Amygdala (tissue), 56 donors: ENCODE measurements at places on chromosomes 7 and 10.
A peak's percentile ranks its signal among the peaks of the same experiment; 100 is the strongest.

DNA sequence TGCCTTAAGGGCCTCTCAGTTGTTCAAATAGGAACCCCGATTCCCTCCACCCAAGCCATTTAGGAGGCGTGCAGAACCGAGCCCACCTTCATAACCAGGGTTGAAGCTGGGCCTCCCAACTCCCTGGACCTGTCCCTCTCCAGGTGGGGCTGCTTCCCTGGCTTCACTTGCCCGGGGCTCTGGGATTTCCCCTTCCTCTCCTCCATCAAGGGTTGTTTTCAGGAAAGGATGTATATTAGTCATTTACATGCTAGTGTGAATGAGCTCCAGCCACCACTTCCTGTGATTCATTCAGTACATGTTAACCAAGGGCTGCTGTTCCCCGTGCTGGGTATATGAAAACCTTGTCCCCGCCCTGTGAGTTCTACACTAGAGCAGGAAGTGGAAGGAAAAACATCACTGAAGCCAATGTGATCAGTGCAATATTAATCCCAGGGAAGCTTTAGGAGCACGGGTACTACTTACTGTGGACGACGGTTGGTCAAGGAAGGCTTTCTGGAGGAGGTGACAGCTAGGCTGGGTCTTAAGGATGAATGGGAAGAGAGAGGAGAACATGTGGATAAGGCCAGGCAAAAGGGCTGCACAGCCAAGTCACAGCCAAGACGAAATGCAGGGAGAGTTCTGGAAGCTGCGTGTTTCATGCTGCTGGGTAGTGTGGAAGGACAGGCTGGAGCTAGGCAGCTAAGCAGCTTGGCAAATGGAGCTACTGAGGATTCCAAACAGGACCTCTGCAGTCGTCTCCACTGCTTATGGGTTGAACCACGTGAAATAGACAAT, 150.1 kb upstream of the SHH start:
- DNase-seq, result no peak

- DNase-seq, result no peak
Measured at GRCh38 chr10:117264782-117265181, 23.9 kb downstream of the SLC18A2 start.

GRCh38 chr7:120462991-120463390, 190.0 kb downstream of the KCND2 start:
- no peak for DNase-seq

DNA sequence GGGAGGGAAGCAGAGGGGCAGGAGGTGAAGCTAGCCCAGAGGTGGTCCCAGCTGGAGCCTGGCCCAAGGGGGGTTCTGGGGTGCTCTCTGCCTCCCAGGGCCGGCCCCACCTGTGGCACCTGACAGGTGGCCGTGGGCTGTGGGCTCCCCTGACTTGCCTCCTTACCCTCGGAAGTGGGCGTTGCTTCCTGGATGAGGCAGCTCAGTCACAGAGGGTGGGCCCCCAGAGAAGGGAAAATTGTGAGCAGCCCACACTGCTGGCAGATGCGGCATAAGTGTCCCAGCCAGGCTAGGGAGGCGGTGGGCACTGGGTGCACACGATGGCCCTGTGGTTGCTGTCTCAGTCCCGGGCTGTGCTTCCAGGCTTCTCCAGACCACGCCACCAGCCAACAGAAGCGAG, 118.9 kb downstream of the LRRC18 start:
- no peak for DNase-seq

DNA sequence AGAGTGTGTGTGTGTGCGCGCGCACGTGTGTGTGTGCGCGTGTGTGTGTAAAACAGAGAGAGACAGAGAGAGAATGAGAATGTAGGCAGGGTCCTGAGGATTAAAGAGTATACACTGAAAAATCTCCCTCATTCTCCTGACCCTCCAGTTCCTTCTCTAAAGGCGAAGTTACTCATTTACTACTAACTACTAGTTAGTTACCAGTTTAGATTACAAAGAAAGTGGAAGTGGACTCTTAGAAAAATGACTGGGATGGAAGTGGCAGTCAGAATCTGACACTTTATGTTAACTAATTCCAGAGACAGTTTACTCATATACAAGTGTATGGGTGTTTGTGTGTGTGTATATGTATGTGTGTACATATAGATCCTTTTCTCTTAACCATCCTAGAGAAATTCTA, 146.5 kb upstream of the LRRN3 start:
- DNase-seq, result no peak

- no peak for DNase-seq
Measured at GRCh38 chr10:132185601-132186487, 904 bp upstream of the DPYSL4 start.

GRCh38 chr7:79320741-79321473, 132.6 kb downstream of the MAGI2 start:
- no peak for DNase-seq

GRCh38 chr7:32179567-32179966, 109.4 kb upstream of the PDE1C start:
- no peak for DNase-seq

GRCh38 chr7:135862586-135863340, 114.2 kb upstream of the FAM180A start:
- no peak for DNase-seq

- no peak for DNase-seq
Measured at GRCh38 chr7:105337529-105337928, 51.2 kb downstream of the SRPK2 start.

GRCh38 chr7:38615665-38616064, 15.5 kb downstream of the AMPH start:
- DNase-seq, result no peak

GRCh38 chr10:89921403-89921802, 220.0 kb downstream of the KIF20B start:
- no peak for DNase-seq

GRCh38 chr7:91288208-91288824, 24.1 kb downstream of the FZD1 start:
- no peak for DNase-seq

DNA sequence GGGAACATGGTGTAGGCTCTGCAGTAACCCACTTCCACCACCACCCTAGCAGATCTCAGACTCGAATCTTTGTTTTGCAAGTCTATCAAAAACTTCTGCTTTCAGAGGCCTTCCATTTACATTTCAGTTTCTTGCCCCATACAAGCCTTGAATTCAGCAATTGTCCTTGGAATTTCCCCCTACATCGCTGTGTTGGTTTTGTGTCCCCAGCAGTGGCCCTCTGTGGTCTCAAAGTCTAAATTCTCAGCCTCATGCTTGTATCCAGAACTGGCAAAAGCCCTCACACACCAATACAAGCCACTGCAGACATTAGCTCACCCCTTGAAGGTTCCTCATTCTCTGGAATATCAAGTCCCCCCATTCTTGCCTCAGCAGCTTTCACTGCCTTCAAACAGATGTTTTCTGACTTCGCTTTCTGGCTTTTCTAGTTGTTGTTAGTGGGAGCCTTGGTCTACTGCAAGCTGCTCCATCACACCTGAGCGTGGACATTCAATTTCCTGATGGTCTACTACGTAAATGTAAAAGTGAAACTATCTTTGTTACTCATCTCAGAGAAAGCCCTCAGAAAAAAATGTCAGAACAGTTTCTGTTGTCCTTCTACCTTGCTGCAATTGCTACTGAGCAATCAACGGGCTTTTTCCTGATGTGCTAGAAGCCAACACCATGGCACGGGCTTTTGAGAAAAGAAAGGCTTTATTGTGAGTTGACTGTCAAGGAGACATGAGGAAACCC, 1.8 kb upstream of the NUB1 start:
- no peak for DNase-seq

GRCh38 chr7:20440472-20441105, 109.9 kb downstream of the ITGB8 start:
- DNase-seq, result no peak

- DNase-seq, result no peak
Measured at GRCh38 chr10:112143420-112143819, 40.1 kb downstream of the GPAM start.

DNA sequence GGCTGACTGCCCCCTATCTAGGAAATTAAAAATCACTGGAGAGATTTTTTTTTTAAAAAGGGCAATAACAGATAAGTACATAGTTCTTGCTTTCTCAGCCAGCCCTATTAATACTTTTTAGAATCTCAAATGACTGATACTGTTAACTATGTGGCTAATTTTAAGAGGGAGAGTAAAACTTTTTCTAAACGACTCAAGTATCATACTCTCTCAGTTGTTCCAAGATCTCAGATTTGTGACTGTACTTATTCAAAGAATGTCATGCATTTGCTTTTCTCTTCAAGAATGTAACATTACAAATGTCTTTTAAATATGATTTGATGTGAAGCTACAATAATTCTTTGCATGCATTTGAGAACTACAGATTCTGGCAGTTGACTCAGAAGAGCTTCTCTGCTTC, 55.4 kb upstream of the RAB11FIP2 start:
- no peak for DNase-seq

DNA sequence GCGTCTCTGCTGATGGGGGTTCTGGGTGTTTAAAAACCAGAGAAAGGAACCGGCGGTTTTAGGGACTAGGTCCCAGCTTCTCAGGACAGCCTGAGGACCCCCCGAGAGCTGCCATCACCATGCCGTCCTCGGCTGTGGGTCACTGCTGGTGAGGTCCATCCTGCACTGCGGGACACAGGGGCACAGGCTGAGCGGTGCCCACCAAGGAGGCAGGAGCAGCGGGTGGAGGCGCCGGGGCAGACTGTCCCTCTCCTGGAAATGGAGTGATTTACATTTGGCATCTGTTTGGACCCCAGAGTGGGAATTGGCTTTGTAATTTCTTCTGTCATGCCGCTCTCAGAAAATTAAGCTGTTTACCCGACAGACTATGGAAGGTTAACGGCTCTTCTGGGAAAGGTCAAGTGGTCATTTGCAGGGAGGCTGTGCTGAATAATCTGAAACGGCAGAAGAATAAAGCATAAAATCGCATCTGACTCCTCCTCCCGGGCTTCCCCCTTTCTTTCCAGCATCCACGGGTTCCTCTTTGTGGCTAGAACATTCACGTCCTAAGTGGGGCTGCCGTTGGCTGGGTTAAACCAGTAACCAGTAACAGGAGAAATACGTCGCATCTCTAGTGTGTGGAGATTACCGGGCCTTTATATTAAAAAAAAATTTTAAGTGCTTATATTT, 31.7 kb downstream of the LHPP start:
- DNase-seq, result no peak

DNA sequence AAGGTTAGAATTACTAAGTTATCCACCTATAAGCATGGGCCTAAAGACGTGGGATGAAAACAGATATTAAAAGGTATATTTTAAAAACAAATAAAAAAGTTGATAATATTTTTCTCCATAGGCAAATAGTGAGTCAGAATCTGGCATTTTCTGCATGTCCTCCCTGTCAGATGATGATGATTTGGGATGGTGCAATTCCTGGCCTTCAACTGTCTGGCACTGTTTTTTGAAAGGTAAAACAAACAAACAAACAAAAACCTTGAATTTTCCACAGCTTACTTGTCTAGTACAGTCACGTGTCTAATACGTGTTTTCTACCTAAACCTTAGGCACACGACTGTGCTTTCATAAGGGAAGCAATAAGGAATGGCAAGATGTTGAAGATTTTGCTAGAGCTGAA, 17.4 kb downstream of the HBP1 start:
- no peak for DNase-seq

DNA sequence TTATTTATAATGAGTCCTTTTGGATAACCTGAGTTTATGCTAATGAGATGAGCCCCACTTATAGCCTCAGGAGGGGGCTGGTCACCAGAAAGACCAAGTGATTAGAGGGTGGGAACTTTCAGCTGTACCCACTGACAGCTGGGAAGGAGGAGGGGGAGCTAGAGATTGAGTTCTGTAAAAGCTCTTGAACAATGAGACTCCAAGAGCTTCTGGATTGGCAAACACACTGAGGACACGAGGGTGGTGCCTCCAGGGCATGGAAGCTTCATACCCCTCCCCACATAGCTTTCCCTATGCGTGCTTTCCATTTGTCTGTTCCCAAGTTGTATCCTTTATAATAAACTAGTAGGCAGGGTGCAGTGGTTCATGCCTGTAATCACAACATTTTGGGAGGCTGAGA, 20.3 kb downstream of the MRPS24 start:
- no peak for DNase-seq

DNA sequence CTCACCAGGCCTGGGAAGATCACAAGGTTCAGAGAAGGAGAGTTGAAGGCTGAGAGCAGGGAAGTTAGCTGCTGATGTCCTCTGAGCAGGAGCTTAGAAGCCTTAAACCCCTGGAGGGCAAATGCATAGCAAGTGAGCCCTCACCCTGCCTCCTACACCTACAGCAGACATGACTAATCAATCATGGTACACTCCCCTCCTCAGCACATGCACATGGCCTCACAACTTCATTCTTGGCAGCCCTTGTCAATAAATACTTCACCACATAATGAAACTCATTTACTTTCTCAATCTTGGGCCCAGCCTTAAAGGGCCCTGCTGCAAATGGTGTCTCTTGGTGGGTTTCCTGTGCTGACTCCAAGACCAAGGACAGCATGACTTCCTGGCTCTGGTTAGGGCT, 12.9 kb downstream of the MMRN2 start:
- DNase-seq, result no peak

GRCh38 chr10:45589009-45589408, 83.6 kb downstream of the ZFAND4 start:
- DNase-seq, result no peak

- no peak for DNase-seq
Measured at GRCh38 chr10:29163746-29164145, 125.1 kb upstream of the LYZL1 start.

- DNase-seq, result peak; percentile 20
Measured at GRCh38 chr10:100482181-100482833, 19.5 kb downstream of the WNT8B start.

- DNase-seq, result no peak
Measured at GRCh38 chr10:15369256-15370211, 1.6 kb downstream of the FAM171A1 start.

DNA sequence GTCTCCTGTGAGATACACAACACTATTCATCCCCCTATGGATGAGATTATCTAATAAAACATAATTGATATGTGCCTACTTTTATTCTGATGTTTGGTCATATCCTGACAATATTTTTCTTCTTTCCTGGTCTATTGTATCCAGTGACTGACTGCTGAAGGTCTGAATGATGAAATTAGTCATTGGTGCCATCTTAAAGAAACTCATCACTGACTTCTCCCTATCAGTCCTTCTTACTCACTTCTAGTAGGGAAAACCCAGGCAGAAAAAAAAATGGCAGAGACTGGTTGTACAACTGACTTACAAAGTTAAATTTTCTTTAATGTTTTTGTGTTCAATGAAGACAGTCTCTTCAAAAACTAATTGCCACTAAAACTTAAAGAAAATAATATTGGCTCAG, 377.4 kb downstream of the HTR7 start:
- DNase-seq, result no peak

GRCh38 chr7:122268101-122268500, 36.4 kb downstream of the FEZF1 start:
- no peak for DNase-seq

- DNase-seq, result no peak
Measured at GRCh38 chr10:56212951-56213350, 148.1 kb downstream of the ZWINT start.
